ENCODE measurements at places on chromosomes 7 and 10. TPM values are rescaled to one million over a fixed set of nuclear protein-coding genes. Genes with fewer than 3 reads are reported as not detected.

GRCh38 chr10:43282881-43283280 lies 16.0 kb upstream of the RASGEF1A start:
- no peak overlapping the region for H3K4me3 ChIP-seq
- H3K4me1 ChIP-seq, result peaks cover 12% of the 10 kb centered on the region
- peaks cover 8% of the 10 kb centered on the region for H3K27me3 ChIP-seq
- H3K27ac ChIP-seq, result no peak overlapping the region
- no peak for DNase-seq
- H3K36me3 ChIP-seq, result no peaks in the 10 kb centered on the region

GRCh38 chr10:114024876-114025610 lies 18.6 kb upstream of the ADRB1 start:
- DNase-seq, result peak; percentile 62
- H3K4me1 ChIP-seq, result peaks cover 38% of the 10 kb centered on the region
- H3K27me3 ChIP-seq, result no peaks in the 10 kb centered on the region

DNA sequence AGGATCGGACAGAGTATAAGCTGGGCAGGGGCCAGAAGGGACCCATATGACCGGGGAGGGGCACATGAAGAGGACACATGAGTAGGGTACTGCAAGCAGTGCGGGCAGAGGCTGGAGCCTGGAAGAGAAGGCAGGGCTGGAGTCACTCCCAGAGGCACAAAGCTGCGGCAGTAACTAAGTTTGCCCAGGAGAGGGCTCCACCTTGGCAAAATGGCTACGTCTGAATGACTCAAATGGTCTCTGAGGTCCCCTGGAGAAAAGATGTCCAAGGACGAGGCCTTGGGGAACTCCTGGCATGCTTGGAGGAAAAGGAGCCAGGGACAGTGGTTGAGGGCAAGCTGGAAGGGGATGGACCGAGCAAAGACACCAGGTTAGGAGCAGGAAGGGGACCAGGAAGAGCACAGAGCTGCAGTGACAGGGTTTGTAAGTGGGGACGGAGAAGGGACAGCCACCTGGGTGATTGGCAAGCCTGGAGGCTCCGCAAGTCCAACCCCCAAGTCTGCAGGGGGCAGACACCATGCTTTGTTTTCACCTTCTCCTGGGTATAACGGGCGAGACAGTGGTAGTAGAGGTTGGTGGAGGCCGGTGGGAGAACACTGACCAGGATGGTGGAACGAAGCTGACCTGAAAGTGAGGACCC lies 43.1 kb upstream of the LBX1 start:
- H3K36me3 ChIP-seq, result no peaks in the 10 kb centered on the region
- peak; percentile 74 for DNase-seq
- H3K27me3 ChIP-seq, result peaks cover 28% of the 10 kb centered on the region
- peaks cover 3% of the 10 kb centered on the region for H3K4me1 ChIP-seq
- no peak overlapping the region for H3K4me3 ChIP-seq
- H3K27ac ChIP-seq, result no peak overlapping the region

- no peaks in the 10 kb centered on the region for H3K36me3 ChIP-seq
- H3K27me3 ChIP-seq, result peaks cover 9% of the 10 kb centered on the region
- no peak for DNase-seq
- no peaks in the 10 kb centered on the region for H3K4me1 ChIP-seq
- H3K4me3 ChIP-seq, result no peak overlapping the region
Observed at GRCh38 chr7:42174391-42174912, 62.6 kb downstream of the GLI3 start.

DNA sequence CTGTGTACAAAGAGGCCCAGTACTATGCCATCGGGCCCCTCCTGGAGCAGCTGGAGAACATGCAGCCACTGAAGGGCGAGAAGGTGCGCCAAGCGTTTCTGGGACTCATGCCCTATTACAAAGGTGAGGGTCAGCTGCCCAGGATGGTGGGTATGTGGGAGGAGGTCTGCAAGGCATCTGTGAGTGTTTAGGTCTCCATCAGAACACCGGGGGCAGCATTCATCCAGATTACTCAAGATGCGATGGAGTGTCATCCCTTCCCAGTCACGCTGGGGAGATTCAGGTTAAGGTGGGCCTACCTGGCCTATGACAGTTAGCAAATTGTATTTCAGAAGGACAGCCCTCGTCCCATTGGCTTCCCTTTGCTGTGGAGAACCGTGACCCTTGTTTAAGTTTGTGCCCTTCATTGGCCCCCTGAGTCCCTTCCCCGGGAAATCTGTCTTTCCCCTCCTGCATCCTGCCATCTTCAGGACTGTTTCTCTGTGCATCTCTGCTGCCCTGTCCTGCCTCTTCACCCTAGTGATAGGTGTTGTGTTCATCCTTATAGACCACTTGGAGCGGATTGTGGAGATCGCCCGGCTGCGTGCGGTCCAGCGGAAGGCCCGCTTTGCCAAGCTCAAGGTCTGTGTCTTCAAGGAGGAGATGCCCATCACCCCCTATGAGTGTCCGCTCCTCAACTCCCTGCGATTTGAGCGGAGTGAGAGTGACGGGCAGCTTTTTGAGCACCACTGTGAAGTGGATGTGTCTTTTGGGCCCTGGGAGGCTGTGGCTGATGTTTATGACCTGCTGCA lies 9.8 kb downstream of the KCTD7 start:
- DNase-seq, result no peak
- H3K4me1 ChIP-seq, result peaks cover 8% of the 10 kb centered on the region
- no peak overlapping the region for H3K4me3 ChIP-seq
- no peak overlapping the region for H3K27ac ChIP-seq
- H3K27me3 ChIP-seq, result no peaks in the 10 kb centered on the region

DNA sequence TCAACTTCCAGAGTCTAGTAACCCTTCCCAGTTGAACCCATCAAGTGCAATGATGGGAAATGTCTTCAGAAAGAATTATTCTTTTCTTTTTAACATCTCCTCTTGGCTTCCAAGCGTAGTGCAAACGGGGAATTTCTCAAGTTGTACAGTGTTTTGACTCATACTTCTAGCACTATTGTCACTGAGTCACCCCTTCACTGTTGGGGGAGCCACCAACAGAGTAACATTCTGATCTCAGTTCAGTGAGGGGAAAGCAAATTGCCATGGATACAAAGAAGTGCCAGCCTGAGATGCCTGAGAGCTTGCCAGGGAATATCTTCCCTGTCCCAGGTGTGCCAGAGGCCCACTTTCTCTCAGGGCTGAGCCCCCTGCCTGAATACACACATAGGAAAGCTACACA lies 31.0 kb downstream of the CYP3A5 start:
- H3K4me3 ChIP-seq, result no peak overlapping the region
- peaks cover 5% of the 10 kb centered on the region for H3K36me3 ChIP-seq
- DNase-seq, result no peak
- no peaks in the 10 kb centered on the region for H3K27me3 ChIP-seq
- no peaks in the 10 kb centered on the region for H3K4me1 ChIP-seq

DNA sequence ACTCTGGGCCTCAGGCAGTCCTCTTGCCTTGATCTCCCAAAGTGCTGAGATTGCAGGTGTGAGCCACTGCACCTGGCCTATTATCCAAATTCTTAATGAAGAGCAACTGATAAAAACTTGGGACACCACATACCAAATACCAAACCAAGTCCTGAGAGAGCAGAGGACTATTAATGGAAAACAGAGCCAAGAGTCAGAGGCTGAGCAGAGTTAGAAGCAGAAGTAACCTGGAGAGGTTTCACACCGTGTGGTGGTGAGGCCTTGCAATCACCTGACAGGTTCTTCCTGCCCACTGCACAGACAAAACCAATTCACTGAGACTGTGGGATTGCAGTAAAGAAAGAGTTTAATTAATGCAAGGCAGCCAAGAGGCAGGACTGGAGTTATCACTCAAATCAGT lies 16.0 kb downstream of the SSMEM1 start:
- no peak overlapping the region for H3K27ac ChIP-seq
- H3K4me3 ChIP-seq, result no peak overlapping the region
- no peaks in the 10 kb centered on the region for H3K36me3 ChIP-seq
- H3K4me1 ChIP-seq, result no peaks in the 10 kb centered on the region
- no peak for DNase-seq

- H3K36me3 ChIP-seq, result no peaks in the 10 kb centered on the region
- H3K4me1 ChIP-seq, result no peaks in the 10 kb centered on the region
- no peaks in the 10 kb centered on the region for H3K27me3 ChIP-seq
- no peak overlapping the region for H3K4me3 ChIP-seq
- DNase-seq, result no peak
- H3K27ac ChIP-seq, result no peak overlapping the region
Observed at GRCh38 chr10:131077031-131077430, 234.5 kb downstream of the TCERG1L start.

- no peak overlapping the region for H3K27ac ChIP-seq
- no peaks in the 10 kb centered on the region for H3K36me3 ChIP-seq
- H3K27me3 ChIP-seq, result peaks cover 46% of the 10 kb centered on the region
- no peak overlapping the region for H3K4me3 ChIP-seq
- DNase-seq, result no peak
Observed at GRCh38 chr10:75392744-75393143, 8.8 kb downstream of the ZNF503 start.

DNA sequence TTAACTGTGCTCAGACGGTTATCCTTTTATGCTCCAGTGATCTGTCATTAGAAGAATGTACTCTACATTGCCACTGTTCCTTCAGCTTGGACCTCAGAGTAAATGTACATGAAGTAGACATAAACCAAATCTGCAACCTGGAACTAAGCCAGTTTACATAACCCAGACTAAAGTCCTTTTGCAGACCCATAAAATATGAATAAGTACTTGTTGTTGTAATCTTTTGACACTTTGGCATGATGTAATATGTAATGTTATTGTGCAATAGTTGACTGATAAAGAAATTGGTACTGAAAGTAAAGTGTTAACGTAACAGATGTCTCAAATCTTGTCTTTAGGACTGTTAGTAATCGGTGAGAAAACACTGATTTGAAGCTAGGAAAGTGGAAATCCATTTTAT lies 115.8 kb upstream of the SORCS1 start:
- no peak overlapping the region for H3K27ac ChIP-seq
- no peak overlapping the region for H3K4me3 ChIP-seq
- H3K4me1 ChIP-seq, result no peaks in the 10 kb centered on the region
- no peaks in the 10 kb centered on the region for H3K27me3 ChIP-seq

DNA sequence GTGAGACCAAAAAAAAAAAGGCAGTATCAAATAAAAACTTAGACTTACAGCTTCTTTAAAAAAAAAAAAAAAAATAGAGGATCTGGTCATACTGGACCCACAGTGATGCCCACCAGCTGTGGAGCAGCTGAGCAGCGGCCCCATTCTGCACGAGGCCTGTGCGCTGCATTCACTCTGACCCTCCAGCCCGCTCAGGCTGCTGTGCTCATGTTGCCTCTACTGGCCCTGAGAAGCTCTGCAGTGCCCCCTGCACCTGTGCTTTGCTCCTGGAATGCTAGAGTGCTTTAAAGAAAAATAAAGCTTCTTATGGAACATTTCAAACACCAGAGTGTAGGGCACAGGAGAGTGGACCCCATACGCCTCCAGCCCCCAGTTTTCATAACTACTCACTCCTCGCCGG lies 33.2 kb downstream of the TMEM120A start:
- H3K27ac ChIP-seq, result no peak overlapping the region
- H3K27me3 ChIP-seq, result no peaks in the 10 kb centered on the region
- peaks cover 5% of the 10 kb centered on the region for H3K36me3 ChIP-seq
- H3K4me1 ChIP-seq, result peaks cover 9% of the 10 kb centered on the region
- no peak for DNase-seq

DNA sequence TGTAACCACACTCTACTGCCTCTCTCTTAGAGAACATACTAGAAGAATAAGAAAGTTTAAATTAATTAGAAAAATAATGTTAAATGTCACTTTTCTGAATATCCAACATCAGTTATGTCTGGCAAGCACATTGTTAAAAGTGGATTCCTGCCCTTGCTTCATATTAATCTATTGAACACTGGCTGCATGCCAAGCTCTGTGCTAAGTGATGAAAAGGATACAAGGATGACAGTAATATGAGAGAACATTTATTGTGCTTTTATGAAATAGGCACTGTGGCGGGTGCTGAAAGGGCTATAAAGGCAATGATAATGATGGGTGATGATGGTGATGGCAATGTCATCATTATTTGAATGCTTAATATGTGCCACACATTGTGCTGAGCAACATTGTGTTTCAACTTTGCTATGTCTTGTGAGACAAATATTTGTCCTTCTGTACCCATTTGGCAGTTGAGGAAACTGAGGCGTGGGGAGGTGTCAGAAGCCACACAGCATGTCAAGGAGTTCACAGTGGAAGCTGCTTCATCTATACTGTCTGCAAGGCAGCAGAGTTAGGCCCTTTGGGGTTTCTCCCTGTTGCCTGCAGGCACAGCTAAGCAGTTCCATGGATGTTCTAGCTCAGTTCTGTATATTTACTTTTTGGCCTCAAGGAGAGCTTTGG lies 64.2 kb upstream of the RAPGEF5 start:
- H3K27me3 ChIP-seq, result peaks cover 7% of the 10 kb centered on the region
- no peaks in the 10 kb centered on the region for H3K4me1 ChIP-seq
- DNase-seq, result no peak

DNA sequence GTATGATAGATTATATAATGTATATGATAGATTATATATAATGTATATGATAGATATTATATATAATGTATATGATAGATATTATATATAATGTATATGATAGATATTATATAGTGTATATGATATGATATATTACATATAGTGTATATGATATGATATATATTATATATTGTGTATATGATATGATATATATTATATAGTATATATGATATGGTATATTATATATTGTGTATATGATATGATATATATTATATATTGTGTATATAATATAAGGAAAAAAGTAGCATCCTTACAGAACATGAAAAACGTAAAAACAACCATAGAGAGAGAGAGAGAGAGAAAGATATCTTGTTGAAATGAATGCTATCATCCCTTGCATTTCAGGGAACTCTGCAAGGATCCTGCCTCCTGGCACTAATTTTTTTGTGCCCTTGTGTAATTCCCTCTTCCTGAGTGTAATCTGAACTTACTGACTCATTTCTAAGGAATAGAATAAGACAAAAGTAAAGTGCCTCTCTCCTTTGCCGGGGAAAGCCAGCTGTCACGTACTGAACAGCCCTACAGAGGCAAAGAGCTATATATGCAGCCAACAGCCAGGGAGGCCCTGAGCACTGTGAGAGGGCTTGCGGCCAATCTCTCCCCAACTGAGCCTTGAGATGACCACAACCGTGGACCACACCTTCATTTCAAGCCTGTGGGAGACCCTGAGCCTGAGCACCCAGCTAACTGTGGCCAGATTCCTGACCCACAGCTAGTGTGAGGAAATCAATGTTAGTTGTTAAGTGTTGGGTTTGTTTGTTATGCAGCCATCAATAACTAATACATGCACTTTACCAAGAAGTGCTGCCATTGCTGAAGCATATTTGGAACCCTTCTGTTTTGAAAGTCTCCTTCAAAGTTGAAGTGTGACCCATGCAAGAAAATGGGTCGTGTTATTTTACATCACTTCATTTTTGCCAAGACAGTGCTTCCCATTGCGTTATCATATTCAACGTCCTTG lies 61.1 kb upstream of the EZH2 start:
- no peaks in the 10 kb centered on the region for H3K36me3 ChIP-seq
- H3K4me3 ChIP-seq, result no peak overlapping the region
- H3K27ac ChIP-seq, result no peak overlapping the region
- no peaks in the 10 kb centered on the region for H3K27me3 ChIP-seq

Gene CCL24
- 0.90 TPM for total RNA-seq

Gene ZNHIT1
- total RNA-seq, result 57.6 TPM

Gene CALML5
- total RNA-seq, result not detected

Gene LRRN3
- total RNA-seq, result 4.6 TPM

Gene SERPINE1
- total RNA-seq, result not detected

Measured in natural killer cell treated with Interleukin-12 subunit alpha and Interleukin-12 subunit beta and Interleukin-15 and Interleukin-18, amount 100 ng/mL, for 72 hours (primary cell).